G401 (cell line): ENCODE measurements at places on chromosomes 1 and 21. TPM values are rescaled to one million over a fixed set of nuclear protein-coding genes. Genes with fewer than 3 reads are reported as not detected.
A peak's percentile ranks its signal among the peaks of the same experiment; 100 is the strongest.

Gene ACTL8
- total RNA-seq: 0.51 and 2.4 TPM in 2 replicates

Gene CCDC27
- total RNA-seq: not detected in 2 replicates

Gene CDC42BPA
- total RNA-seq: 9.8 and 13.1 TPM in 2 replicates

Gene ELAVL4
- total RNA-seq: not detected in 2 replicates

Gene SMPDL3B
- 0.68 and 2.0 TPM in 2 replicates for total RNA-seq

DNA sequence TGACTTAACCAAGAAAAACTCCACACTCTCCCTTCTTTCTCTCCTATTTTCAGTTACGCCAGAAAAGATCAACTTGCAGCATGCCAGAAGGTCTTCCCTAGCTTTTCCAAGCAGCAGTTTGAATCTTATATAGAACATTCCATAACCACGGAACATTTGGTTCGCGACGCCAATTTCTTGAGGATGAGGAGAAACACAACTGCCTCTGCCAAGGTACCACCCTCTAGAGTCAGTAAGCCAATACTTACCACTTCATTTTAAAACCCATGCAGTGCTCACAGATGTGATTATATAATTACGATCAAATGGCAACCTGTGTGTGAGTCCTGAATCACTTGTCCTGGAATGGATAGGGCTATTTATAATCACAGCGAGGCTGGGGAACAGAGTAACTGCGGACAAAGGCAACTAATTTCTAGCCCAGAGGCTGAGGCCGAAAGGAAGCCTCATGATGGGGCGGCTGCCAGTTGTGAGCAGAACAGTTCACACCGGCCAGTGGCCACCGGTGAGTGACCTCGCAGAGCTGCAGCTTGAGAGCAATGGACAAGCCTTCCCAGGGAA is 43.2 kb upstream of the BACE2 start:
- no peak for DNase-seq

- no peak for DNase-seq
Measured at GRCh38 chr1:245971711-245972085, 535.4 kb downstream of the SMYD3 start.

DNA sequence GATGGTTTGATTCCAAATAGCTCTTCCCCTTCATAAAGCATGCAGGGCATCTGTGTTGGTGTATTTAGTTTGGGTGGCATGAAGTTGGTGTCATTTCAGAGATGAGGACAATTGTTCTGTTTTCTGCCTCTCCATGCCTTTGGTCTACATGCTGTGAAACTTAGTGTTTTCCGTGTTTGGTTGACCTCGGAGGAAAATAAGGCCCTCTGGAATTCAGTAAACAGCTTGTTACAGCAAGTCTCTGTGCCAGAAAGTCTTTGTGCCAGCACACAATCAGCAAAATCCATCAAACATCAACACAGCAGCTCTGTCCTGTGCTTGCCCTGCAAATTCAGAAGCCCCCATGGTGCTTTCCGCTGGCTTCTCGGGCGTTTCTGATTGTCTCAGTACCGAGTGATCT is 9.5 kb downstream of the PARK7 start:
- no peak for DNase-seq

GRCh38 chr1:24124980-24125379 is 13.0 kb upstream of the MYOM3 start:
- no peak for DNase-seq

DNA sequence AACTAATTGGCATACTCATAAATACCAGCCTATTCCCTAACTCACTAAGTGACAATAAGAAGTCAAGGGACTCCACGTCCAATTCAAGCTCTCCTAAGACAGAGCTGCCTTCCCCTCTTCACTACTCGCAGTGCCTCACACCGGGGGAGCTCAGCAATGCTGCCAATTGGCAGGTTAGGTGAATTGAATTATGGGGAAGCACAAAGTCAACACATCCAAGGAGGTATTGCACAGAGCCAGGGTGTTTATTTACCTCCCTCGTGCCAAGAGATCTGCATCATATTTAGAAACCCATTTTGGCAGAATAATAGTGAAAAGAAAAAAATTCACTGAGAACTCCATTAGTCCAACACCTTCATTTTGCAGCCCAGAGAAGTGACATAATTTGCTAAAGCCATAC is 20.4 kb upstream of the TNR start:
- DNase-seq: peak; percentile 20

- no peak for DNase-seq
Measured at GRCh38 chr21:45423968-45424853, 19.2 kb downstream of the COL18A1 start.

GRCh38 chr1:200894712-200895442 is at the start of gene INAVA:
Gene INAVA (plus strand): TSS chr1:200894900. CDS start chr1:200898401, 3,501 bp downstream.
- DNase-seq: no peak

GRCh38 chr21:44955141-44955797 is 15.4 kb downstream of the SLX9 start:
- no peak for DNase-seq

DNA sequence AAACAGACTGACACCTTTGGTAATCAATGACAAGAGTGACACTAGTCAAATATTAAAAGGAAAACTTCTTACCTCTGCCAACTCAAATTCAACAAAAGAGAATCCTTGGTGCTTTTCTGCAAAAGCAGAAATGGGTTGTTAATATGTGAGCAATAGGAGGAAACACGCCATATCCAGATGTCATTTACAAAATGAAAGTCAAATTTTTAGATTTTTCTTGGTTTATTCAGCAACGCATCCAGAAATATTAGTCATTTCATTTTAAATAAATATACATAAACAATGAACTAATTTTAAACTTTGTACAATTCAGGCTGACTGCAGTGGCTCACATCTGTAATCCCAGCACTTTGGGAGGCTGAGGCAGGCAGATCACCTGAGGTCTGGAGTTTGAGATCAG is 22.3 kb downstream of the PABPC4 start:
- DNase-seq: no peak

DNA sequence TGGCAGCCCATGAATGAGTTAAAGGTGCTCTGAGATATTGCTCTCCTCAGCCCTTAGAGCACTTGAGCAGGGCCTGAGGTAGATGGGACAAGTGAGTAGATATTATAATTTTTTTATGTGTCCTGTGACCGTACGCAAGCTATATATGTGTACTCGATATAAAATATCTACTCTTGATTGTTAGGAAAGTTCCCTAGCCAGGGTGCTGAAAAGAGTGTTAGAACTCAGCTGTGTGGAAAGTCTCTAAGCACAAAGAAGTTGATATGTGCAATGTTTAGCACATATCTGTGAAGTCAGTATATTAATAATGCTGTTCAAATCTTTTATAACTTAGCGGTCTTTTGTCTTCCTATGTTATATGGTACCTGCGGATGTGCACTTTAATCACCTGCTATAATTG is 114.6 kb upstream of the PLD5 start:
- DNase-seq: no peak

DNA sequence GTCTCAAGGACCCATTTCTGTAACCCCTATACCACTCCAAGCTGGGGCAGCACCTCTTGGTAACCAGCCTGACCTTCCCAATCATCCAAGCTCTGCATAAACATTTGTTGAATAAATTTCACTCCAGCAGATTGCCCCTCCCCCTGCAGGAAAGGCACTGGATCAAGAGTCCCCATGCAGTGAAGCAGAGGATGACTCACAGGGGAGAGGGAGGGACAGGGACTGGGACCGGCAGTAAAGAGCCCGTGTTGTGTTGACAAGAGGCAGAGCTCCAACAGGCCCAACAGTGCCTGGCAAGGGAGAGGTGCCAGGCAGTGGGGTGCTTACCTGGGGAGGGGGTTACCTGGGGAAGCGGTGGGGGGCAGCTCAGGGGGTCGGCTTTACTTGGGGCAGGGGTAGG is 32.3 kb downstream of the SLC9A1 start:
- peak; percentile 69 for DNase-seq

DNA sequence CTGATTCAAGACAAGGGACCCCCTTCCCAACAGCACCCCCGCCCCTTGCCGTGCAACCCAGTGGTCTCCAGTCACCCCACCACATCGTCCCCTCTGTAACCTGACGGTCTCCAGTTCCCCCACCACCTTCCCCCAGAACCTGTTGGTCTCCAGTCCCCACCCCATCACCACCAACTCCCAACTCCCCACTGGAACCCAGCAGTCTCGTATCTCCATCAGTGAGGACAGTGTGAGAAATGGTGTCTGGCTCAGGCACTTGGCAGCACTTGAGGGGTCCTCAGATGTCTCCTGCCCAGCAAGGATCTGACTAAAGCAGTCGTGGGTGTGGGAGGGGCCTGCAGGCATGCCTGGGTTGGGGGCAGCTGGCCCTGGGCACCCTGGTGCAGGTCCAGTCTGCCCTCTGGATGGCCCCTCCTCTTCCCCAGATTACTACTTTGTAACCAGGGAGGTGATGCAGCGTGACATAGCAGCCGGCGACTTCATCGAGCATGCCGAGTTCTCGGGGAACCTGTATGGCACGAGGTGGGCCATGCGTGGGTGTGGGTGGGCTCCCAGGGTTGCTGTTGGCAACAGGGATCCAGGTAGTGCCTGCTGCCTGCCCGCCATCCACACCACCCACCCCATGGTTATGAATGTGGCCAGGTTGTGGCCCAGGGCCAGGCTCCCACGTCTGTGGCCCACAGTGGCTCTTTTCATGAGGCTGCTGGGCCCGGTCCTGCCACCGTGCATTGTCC is 3.1 kb upstream of the GJC2 start:
- no peak for DNase-seq

DNA sequence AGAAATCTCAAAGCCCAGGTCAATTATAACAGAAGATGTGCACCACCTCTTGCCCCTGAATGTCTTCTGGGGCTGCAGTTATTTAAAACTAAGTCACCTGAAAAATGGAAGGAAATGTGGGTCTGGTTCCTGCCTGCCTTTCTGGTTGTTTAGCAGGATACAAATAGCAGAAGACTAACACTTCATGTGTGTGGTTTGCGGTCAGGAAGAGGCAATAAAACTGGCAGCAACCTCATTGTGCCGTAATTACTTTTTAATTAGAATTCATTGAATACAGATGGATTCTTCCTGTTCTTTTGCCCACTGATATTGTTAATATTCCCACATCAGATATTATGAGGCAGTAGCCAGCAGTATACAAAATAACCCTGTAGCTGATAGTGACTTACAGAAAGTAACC is 345.7 kb downstream of the ZNF326 start:
- DNase-seq: no peak

- DNase-seq: no peak
Measured at GRCh38 chr1:82337635-82338034, 536.9 kb downstream of the ADGRL2 start.

- no peak for DNase-seq
Measured at GRCh38 chr1:41741244-41741643, 177.5 kb downstream of the HIVEP3 start.

DNA sequence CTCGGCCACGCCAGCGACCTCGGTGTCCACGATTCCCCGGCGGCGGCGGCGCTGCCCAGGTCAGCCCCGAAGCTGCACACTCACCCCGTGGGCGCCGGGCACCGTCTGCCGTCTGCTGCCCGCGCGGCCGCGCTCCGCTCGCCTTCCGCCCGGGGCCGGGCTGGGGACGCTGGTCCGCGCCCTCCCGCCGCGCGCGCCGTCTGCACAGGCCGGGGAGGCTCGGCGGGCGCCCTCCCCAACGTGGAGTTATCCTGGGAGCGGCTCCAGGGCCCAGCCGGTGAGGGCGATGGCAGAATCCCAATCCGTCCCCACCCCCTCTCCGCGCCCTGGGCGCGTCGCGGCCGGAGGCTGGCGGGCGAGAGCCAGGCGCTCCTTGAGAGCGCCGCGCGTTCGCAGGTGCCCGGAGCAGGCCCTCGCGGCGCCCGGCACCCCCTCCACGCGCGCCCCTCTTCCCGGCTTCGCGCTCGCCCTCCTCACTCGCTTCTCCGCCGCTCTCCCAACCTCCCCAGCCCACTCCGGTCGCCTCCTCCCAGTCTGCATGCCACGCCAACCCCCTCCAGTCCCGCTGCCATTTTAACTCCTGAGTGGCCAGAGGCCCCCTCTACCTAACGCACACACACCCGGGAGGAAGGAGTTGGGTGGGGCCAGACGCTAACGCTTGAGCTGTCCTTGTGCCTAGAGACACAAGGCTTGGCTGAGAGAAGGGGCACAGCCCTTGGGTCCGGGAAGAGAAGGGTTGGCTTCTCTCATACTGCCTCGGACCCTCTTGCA is at the start of gene LRRN2:
Gene LRRN2, minus strand, starts transcription at position 503 of the 771 bp plus-strand sequence. CDS start 65,746 bp downstream, outside the sequence.
- peak; percentile 59 for DNase-seq

GRCh38 chr1:198535631-198536030 is 4.8 kb downstream of the ATP6V1G3 start:
- no peak for DNase-seq

DNA sequence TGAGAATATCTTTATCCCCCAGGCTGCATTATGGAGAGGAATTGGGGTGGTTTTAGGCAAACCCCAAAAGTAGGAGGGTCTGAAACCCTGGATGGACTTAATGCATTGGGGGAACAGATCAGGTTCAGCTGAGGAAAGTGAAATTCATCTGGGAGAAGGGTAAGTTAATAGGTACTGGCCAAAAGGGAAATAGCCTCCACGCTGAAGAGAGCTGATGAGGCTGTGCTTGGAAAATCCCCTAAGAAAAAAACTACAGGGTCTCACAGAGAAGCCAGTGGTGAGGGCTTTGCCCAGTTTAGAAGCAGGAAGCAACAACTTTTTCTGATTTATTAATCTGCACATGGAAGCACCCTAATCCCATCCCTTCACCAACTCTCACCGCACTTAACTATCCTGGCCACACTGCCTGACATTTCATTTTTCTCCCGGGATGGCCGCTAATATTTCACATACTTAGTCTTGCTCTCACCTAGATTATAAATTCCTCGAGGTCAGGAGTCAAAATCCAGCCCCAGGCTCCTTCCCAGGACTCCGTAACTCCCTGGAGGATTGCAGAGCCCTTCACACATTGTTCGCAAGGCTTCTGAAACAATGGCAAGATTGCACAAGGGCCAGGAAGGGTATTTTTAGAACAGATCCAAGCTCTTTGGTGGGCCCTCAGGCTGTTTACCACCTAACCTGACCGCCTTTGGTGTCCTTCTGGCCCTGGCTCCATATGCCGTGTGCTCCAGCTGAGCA is 60.9 kb upstream of the TARBP1 start:
- DNase-seq: no peak

GRCh38 chr1:77506771-77507170 is 175.7 kb downstream of the ZZZ3 start:
- no peak for DNase-seq

- peak; percentile 57 for DNase-seq
Measured at GRCh38 chr1:18954270-18955071, 2.0 kb downstream of the IFFO2 start.

DNA sequence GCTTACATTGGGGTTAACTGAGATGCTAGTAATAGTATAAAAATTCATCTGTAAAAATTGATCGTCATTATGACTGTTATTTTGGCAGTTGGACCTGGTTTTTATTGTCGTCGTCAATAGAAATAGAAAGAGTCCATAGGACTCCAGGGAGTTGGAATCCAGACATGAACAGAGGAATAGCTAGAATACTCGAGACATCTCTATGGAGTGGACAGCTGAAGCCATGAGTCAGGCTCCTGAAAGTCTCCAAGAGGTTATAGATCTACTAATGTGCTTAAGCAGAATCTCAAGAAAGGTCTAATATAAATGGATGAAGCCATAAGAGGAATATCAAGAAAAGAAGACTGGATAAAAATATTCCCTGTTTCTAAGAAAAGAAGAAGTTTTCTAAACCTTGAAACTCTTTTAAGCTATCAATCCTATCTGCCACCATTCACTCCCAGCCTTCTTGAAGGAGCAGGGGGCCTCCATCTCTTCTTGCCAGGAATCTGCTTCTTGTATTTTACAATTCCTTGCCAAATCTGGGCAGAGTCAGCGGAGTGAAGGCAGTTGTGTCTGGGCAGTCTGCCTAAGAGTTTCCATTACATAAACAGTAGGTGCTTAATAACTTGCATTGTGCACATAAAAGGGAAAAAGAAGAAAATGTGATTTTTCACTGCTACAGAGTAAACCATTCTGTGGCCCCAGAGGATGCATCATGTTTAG is 163.3 kb downstream of the ST6GALNAC5 start:
- no peak for DNase-seq
